ENCODE measurements at places on chromosomes 2 and 18.

DNA sequence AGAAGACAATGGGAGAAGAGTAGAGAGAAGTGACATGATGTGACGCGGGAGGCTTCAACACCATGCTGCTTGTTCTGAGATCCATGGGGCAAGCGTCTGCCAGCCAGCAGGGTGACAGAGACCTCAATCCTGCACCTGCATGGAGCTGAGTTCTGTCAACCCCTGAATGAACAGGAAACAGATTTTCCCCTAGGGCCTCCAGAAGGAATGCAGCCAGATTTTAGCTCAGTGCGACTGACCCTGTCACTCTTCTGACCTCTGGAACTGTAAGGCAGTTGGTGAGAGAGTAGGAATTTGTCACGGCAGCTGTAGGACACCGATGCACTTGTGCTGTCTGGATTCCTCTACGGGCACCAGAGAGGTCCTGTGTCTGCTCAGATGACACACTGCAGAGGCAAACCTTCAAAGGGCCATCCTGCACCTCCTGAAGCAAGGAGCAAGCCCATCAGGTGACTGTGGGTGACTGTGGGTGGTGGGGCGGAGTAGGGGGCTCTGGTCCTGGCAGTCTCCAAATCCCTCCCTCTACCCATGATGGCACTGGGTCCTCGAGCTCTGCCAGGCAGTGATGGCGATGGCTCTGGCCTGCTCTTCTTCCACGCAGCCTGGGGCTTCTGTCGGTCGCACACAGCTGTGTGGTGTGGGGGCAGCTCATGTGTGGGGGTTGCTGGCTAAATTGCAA is 194.3 kb upstream of the TWIST2 start:
- DNase-seq: no peak

DNA sequence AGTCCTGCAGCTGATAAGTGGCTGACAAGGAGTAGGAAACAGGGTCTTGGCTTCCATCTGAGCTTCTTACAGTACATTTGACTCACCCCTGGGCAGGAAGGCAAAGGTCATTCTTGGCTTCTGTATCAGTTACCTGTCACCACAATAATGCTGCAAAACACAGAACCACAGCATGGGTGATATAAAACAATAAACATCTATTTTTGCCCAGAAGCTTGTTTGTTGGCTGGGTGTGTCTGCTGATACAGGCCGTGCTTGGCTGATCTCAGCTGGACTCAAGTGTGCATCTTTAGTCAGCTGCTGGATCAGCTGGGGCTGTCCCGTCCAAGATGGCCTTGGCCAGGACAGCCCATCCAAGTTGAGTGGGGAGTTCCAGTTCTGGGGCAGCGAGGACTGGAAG is 34.7 kb downstream of the ONECUT2 start:
- no peak for DNase-seq

DNA sequence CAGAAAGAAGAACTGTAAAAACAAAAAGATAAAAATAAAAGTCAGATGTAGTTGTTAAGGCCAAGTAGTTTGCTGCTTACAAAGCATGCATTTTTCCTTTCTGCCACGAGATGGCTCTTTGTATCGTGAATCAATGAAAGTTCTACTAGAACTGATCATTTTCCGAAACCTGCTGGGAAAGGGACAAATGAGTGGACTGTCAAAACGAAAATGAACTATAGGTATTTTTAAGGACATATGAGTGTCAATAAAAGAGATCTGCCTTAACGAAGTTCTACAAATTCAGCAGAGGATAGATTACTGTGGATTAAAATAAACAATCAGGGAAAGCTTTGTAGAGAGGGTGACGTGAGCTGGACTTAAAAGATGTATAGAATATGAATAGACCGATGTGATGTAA is 15.0 kb upstream of the ELOA2 start:
- no peak for DNase-seq

GRCh38 chr18:13448335-13448795 is 229.8 kb downstream of the LDLRAD4 start:
- DNase-seq: no peak

GRCh38 chr2:181106789-181107627 is 126.6 kb downstream of the UBE2E3 start:
- DNase-seq: no peak

DNA sequence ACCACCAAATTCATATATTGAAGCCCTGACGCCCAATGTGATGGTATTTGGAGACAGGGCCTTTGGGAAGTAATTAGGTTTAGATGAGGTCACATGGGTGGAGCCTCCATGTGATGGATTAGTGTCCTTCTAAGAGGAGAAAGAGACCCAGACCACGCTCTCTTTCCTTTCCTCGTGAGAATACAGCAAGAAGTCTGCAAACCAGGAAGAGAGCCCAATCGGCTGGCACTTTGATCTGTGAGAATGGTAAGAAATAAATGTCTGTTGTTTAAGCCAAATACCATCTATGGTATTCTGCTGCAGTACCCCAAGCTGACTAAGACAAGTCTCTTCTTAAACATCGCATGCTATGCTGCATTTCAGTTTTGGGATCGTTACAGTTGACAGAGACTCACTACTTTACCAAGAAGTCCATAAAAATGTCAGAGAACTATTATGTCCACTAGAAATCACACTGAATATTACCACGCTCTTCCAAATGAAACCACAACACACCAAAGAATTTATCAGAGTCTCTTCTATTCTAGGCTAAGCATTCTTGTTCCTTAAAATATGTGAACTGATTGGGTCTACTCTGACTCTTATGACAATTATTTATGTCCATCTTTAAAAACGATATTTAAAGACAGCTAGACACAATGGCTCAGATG is 48.5 kb downstream of the LPIN2 start:
- no peak for DNase-seq

DNA sequence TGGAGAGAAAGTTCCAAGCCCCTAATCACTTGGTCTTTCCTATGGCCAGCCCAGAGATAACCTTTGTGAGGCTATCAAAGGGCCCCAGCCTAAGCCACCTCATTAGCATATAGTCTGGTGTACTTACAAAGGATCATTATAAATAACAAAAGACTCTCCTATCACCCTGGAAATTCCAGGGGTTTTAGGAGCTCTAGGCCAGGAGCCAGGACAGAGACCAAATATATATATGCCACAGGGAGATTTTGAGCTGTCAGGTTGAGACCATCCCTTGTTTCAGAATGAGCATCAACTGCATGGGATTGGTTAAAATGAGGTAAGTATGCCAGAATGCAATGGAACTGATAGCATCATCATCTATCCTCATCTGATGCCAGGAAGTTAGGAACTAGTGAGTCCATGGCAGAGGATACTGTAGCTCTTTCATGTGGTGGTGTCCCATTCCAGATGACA is 32.1 kb upstream of the CHRNA1 start:
- DNase-seq: no peak

- no peak for DNase-seq
Measured at GRCh38 chr2:212752730-212753351, 214.2 kb upstream of the ERBB4 start.

DNA sequence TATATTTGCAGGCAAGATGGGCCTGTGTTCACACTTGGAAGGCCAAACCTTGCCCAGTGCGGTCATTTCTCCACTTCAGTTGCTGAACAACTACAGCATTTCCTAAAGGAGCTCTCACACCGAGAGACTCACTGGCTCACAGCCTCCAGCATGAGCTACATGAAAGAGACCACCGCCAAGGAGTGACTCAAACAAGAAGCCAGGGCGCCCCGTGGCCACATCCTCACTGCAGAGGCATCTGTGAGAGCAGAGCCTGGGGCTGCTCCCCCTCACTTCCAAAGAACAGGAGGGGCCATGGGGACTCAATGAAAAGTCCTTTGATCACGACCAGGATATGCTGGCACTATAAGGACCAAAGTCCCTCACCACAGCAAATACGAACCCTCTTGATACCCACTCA is 50.0 kb downstream of the TMEM163 start:
- DNase-seq: no peak

DNA sequence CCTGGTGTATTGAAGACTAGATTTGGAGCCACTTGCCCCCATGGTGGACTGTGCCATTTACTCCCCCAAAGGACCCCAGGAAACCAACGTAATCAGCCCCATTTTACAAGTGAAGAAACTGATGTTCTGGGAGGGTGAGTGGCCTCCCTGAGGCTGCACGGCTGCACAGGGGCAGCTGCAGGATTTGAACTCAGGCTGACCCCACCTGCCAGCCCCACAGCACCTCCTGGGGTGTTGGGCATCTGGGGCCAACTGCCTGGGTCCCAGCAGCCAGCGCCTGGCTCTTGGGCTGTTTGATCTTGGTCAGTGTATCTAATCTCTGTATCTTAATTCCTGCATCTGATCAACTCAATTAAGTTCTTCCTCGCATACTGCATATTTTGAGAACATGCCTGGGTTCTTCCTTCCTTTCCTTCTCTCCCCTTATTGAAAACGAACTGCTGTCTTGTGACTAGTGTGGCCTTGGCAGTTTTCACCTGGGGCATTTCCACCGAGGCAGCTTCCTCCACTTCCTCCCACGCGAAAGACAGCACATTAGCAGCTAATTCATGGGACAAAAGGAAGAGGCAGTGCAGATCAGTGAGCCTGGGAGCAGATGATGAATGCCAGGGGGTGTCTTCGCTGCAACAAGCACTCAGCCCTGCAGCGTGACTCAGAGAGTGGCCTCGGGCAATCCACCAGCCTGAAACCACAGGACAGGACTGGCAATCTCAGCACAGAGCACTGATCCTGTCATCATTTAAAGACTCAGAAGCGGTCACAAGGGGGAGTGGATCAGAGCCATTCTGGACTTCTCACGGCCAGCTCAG is 184.1 kb upstream of the RAB12 start:
- DNase-seq: no peak

- no peak for DNase-seq
Measured at GRCh38 chr2:43438342-43438741, 157.5 kb downstream of the THADA start.

DNA sequence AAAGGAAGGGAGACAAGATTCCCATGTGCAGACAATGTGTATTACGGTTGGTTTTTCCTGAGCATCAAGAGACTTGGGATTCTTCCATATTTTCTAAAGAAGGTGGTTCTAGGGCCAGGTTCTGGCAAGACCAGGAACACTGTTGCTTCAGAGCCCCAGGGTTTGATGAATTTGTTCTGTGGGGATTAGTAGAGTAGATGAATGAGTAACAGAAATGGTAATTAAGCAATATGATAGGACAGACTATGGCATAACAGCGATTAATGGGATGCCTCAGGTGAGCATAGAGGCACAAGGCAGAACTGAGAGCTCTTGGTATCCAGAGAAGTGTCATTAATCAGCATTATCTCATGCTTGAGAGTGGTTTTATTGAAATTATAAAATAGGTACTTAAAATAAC is 82.8 kb upstream of the PNPT1 start:
- no peak for DNase-seq

DNA sequence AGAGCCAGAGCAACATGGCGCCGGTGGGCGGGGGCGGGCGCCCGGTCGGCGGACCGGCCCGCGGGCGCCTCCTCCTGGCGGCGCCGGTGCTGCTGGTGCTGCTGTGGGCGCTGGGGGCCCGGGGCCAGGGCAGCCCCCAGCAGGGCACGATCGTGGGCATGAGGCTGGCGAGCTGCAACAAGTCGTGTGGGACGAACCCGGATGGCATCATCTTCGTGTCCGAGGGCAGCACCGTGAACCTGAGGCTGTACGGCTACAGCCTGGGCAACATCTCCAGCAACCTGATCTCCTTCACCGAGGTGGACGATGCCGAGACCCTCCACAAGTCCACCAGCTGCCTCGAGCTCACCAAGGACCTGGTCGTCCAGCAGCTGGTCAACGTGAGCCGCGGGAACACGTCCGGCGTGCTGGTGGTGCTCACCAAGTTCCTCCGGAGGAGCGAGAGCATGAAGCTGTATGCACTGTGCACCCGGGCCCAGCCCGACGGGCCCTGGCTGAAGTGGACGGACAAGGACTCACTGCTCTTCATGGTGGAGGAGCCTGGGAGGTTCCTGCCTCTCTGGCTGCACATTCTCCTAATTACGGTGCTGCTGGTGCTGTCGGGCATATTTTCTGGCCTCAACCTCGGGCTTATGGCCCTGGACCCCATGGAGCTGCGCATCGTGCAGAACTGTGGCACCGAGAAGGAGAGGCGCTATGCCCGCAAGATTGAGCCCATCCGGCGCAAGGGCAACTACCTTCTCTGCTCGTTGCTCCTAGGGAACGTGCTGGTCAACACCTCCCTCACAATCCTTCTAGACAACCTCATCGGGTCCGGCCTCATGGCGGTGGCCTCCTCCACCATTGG is 507 bp downstream of the CNNM4 start:
- peak; percentile 32 for DNase-seq

DNA sequence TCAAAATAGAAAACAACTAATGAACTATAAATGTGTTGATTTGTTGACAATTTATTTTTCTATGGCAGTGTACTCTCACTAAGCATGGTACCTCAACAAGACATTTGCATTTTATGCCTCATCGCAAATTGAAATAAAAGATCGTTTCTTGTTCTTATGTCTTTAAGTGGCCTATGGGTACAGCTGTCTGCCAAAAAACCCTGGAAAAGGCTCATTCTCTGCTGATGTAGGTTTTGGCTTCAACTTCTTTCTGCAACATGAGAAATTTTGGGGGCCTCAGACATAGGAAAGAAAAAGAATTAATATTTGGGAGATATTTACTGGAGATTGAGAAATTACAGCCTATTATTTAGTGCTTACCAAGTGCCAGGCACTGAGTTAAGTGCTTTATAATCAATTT is 205.1 kb upstream of the DPP10 start:
- DNase-seq: no peak

GRCh38 chr2:12155303-12156051 is 409.0 kb downstream of the LPIN1 start:
- DNase-seq: no peak

DNA sequence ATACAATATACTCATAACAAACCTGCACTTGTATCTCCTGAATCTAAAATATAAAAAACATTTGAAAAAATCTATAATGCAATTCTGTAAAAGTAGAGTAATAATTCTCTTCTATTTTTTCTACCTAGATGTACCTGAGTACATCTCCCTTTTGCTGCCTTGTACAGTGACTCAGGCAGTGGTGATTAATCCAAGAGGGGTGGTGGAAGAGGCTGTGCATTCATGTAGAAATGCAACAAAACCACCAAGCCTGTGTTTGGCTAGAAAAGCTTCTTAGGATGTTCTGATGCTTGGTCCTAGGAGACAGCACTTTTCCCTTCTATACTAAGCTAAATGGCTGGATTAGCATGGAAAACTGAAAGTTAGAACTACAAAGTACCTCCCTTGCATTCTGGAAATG is 245.8 kb downstream of the DPP10 start:
- no peak for DNase-seq

DNA sequence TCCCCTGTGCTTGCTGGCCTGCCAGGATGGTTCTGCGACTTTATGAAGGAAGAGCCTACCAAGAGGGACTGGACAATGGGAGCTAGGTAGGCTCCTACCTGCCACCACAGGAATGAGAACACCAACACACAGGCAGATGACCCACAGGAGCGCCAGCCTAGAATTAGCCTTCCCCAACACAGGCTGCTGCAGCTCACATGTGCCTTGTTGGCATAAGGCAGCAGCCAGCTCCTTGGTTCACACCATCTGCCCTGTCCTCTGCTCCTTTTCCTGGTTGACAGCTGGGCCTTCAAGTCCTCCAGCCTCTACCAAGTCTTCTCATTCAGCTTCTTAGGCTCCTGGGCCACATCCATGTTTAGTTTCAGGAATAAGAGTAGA is 705.4 kb upstream of the RAB6C start:
- DNase-seq: no peak

- DNase-seq: no peak
Measured at GRCh38 chr2:20185176-20186022, 39.5 kb downstream of the SDC1 start.

- DNase-seq: no peak
Measured at GRCh38 chr2:167144179-167144898, 256.1 kb downstream of the XIRP2 start.
